NCI-H1092 (cell line): ENCODE measurements at places on chromosomes 11 and 22.
A peak's percentile ranks its signal among the peaks of the same experiment; 100 is the strongest.

- DNase-seq = no peak
These were observed 1.1 kb upstream of the RANBP1 start for GRCh38 chr22:20114506-20115475.

DNA sequence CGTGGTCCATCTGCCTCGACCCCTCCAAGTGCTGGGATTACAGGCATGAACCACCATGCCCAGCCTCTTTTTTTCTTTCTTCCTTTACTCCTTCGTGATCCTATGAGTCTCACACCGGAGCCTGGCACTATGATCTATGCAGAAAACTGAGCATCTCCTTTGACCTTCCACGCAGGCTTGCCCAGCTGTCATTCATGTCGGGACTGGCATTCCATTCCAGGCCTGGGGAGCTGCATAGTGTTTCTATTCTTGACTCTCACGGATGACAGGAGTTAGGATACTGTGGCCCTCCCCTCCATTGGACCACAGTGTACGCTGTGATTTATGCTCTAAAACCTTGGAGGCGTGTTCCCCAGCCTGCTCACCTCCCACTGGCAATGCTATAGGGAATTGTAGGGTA is 611.8 kb downstream of the BRD1 start:
- DNase-seq = no peak

- peak; percentile 16 for DNase-seq
These were observed 1.5 kb downstream of the DDB2 start for GRCh38 chr11:47216121-47216798.

- DNase-seq = peak; percentile 46
These were observed at the start of gene TCN2 for GRCh38 chr22:30606455-30607299. TSS of gene TCN2 (plus strand) at chr22:30607174. CDS start at chr22:30607332, 158 bp downstream.

- DNase-seq = no peak
These were observed 23.8 kb upstream of the FZD4 start for GRCh38 chr11:86978756-86979608.

- peak; percentile 78 for DNase-seq
These were observed 35.8 kb downstream of the MAML2 start for GRCh38 chr11:96306933-96307775.

DNA sequence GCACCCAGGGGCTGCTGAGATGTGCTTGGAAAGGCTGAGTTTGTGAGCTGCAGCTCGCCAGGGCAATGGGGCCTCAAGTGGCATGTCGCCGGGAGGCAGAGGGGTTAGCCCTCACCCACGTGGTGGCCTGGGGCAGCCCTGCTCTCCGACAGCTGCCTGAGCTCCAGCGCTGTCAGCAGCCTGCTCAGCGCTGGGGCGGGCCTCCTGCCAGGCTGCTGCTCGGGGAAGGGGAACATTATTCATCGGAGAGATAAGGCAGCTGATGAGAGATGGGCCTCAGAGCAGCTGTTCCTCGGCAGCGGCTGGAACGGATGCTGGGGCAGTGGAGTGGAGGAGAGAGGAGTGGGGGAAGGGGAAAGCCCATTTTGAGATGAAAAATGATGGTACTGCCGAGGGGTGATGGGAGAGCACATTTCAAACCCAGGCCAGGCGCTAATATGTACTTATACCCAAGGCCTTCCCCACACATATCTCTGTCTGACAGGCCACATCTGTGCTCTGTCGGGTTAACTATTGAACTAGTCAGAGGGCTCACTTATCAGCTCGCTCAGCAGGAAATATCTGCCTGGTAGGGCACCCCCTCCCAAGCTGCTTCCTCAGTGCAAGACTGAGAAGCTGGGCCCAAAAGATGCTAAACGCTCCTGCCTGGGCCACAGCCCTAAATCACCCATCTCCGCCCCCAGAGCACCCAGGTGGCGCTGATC is 79.5 kb downstream of the TIMP3 start:
- DNase-seq = peak; percentile 76

DNA sequence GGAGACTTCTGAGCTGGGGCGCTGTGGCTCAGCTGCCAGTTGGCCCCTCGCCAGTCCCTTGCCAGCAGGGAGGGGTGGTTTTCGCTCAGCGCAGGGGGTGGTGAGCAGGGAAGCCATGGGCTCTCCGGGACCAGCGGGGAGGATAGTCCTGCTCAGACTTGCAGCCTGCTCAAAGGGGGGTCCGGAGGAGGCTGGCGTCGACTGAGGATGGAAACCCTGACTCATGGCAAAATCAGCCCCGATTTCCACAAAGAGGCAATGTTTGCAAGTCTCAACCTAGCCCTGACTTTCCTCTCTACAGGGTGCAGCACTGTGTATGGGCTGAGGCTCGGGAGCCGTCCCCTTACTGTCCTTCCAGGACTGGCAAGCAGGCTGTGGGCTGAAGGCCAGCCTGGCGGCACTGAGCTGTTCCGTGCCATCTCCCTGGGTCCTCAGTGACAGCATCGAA is 35.1 kb downstream of the FBLN1 start:
- peak; percentile 17 for DNase-seq

- no peak for DNase-seq
These were observed 25.0 kb upstream of the ACR start for GRCh38 chr22:50713008-50713385.

GRCh38 chr11:129787532-129788155 is 28.0 kb upstream of the TMEM45B start:
- no peak for DNase-seq

DNA sequence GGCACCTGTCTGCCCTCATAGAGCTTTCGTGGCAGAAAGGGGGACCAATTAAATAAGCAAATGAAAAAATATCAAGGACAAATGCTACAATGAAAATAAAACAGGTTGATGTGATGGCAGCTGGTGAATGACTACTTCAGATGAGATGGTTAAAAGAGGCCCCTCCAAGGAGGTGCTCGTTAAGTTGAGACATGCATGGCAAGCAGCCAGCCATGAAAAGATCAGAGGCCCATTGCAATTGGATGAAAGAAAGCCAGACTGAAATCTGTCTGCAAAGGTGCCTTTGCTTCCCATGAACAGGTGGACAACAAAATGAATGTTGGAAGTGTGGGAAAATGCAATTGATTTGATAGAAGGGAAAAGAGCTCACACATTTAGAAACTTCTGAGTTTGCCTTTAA is 848 bp upstream of the TRPC6 start:
- no peak for DNase-seq

DNA sequence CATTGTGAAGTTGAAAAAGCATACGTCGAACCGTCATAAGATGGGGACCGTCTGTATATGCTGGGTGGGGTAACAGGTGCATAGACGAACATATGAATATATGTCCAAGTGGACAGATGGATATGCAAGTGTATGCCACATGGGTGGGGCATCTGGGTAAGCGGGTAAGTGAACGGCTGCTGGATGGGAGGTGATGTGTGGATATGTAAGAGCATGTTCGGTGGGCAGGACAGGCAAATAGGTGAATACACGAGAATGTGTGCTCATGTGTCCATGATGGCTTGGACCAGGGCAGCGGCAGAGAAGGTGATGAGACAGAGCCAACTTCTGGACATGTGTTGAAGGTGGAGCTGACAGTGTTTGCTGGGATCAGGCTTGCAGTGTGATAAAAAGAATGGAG is 12.0 kb downstream of the IFITM10 start:
- DNase-seq = no peak

GRCh38 chr11:92782806-92783205 is 186.6 kb upstream of the MTNR1B start:
- DNase-seq = no peak

DNA sequence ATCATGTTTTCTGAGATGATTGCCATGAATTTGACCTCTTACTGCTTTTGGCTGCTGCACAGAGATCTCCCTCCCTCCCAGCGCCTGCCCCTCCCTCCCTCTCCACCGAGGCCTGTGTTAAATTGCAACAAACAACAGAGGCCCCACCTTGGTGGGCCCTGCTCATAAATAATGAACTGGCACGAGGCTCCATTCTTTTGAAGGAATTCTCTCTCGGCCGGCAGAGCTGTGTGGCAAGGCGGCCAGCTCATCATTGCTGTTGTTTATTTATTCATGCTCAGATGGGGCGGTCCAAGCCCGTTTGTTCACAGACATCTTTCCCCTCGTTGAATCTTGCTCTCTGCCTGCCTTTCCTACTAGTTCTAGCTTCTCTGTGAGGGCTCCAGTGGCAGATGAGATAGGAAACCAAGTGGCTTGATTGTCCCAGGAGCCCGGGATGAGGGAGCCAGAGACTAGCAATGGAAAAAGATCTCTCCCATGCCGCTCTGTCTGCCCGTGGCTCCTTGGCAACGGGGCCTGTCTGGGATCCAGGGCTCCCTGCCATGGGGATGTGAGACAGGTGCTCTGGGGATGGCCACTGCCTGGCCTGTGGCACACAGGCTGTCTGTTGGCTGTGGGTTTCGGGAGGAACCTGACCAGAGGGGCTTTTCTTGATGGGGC is 192.6 kb downstream of the DSCAML1 start:
- peak; percentile 85 for DNase-seq

GRCh38 chr11:78429209-78429608 is 11.6 kb upstream of the GAB2 start:
- DNase-seq = no peak

GRCh38 chr11:117430293-117430955 is 102.8 kb downstream of the CEP164 start:
- no peak for DNase-seq

DNA sequence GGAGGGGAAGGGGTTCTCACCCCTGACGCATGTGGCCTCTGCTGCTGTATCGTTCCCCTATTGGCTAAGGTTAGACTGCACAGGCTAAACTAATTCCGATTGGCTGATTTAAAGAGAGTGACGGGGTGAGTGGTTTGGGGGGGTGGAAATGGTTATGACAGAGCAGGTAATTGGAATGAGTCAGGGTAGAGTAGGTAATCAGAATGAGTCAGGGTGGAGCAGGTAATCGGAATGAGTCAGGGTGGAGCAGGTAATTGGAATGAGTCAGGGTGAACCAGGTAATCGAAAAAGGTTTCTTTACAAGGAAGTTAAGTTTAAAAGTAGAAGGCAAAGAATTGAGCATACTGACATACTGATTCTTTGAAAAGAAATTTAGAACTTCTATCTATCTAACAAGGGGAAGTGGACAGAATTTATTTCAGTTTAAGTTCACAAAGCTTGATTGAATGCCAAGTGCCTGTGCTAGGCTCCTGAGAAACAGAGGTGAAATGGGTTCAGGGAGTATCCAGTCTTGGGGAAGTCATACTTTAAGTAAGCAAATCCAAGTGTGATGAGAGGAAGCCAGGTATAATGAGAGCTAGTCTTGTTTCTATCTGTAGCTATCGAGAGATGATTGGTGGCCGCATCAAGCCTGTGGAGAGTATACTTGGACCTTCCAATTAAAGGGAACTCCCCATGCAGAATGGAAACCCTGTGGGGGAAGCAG is 58.0 kb downstream of the C11orf91 start:
- DNase-seq = no peak

GRCh38 chr22:47209547-47210023 is 447.1 kb downstream of the TBC1D22A start:
- no peak for DNase-seq

- no peak for DNase-seq
These were observed 33.7 kb downstream of the PISD start for GRCh38 chr22:31628362-31628761.

GRCh38 chr11:69155302-69156234 is at the start of gene SMIM38:
TSS of gene SMIM38 (plus strand) at chr11:69155935. CDS start at chr11:69157847, 1,912 bp downstream.
- DNase-seq = no peak

GRCh38 chr11:66327171-66328030 is 8.8 kb downstream of the RIN1 start:
- no peak for DNase-seq

GRCh38 chr11:123740787-123741158 is 687 bp downstream of the ZNF202 start:
- no peak for DNase-seq

DNA sequence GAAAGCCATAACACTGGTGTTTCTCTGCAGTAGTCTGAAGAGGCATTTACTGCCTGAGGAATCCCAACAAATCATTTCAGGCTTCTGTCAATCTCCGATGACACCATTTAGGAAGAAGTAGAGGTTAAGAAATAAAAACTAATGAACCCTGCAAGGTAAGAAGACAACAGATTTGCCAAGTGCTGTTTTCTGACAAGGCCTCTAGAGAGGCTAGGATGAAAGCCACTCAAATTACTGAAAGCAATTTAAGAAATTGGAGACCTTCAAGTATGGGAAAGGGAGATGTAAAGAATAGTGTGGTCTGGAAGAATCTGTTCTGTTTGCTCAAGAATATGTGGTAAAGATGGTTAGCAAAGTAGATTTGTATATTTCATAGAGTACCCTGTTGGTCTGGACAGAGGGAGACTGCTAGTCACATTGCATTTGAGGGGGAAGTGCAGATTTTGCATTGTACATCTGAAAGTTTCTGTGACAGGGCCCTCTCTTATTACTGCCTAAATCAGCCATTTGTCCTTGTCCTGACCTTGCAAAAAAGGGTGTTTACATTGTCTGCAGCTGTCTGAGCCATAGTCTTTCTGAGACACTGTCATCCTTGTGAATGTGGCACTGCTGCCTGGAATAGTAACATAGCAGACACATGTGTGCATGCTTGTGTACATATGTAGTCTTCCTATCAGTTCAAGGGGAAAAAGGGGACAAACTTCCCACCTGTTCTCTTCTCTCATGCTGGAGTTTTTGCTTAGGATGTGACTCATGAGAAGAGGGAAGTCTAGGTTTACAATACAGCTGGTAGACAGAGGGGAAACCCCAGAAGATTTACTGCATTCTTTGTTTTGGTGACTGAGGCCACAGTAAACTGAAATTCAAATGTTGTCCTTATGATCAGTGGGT is 640.2 kb upstream of the KIRREL3 start:
- no peak for DNase-seq

GRCh38 chr11:1276041-1276790 is 33.2 kb downstream of the TOLLIP start:
- no peak for DNase-seq

DNA sequence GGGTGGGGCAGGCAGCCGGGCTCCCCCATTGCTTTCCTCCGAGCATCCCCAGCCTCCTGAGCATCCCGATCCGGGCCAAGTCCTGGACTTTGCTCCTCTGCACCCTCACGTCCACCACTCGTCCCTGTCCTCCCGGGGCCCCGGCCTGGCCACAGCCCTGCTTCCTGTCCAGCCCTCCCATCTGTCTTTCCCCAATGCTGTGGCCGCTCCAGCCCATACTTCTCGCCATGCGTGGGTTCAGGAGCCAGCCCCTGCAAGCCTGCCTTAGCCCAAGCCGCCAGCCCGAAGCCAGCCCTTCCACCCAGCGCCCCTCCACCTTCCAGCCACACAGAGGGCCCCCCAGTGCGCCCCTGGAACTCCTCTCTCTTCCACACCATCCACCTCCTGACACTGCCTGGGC is 23.8 kb downstream of the MRPL23 start:
- DNase-seq = no peak

DNA sequence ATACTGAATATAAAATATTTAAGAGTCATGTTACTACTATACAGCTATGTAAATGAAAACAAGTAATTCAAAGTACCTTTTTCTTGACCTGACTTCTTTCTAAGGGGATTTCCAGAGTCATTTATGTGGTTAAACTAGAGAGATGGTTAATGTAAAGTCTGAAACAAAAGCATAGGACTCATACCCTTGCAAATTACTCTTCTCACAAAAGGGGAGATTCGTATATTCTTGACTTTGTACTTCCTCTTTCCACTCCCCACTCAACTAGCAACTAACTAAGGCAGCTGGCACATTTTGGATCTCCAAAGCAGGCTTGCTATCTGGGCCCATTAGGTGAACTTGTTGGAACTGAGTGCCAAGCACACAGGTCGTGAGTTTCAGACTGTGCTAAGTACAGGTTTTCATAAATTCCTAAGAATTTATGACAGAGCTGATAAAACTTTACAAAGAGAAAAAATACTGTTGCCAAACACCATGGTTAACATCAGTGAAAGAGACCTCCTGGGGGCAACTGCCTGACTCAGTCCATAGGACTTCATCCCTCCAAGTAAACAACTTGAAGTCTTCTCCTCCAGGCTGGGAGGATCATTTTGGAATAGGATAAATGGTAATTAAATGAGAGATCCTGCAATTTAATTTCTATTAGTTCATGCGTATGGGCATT is 77.0 kb upstream of the DDI1 start:
- DNase-seq = no peak
